ENCODE measurements at places on chromosomes 5 and 9.
A peak's percentile ranks its signal among the peaks of the same experiment; 100 is the strongest.

DNA sequence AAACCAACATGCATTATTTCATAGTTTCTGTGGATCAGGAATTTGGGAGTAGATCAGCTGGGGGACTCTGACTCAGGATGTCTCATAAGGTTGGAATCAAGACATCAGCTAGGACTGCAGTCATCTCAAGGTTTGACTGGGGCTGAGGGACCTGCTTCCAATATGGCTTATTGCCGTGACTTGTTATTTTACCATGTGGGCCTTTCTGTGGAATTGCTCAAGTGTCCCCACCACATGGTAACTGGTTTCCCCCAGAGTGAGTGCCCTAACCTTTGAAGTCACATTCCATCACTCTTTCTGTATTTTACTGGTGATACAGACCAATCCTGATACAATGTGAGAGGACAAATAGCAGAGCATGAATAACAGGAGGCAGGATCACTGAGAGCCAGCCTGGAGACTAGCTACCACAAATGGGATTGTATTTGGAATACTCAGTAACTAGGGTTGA lies 70.2 kb upstream of the ELL2 start:
- DNase-seq: no peak

GRCh38 chr9:117691367-117691766 lies 12.8 kb upstream of the TLR4 start:
- no peak for DNase-seq

DNA sequence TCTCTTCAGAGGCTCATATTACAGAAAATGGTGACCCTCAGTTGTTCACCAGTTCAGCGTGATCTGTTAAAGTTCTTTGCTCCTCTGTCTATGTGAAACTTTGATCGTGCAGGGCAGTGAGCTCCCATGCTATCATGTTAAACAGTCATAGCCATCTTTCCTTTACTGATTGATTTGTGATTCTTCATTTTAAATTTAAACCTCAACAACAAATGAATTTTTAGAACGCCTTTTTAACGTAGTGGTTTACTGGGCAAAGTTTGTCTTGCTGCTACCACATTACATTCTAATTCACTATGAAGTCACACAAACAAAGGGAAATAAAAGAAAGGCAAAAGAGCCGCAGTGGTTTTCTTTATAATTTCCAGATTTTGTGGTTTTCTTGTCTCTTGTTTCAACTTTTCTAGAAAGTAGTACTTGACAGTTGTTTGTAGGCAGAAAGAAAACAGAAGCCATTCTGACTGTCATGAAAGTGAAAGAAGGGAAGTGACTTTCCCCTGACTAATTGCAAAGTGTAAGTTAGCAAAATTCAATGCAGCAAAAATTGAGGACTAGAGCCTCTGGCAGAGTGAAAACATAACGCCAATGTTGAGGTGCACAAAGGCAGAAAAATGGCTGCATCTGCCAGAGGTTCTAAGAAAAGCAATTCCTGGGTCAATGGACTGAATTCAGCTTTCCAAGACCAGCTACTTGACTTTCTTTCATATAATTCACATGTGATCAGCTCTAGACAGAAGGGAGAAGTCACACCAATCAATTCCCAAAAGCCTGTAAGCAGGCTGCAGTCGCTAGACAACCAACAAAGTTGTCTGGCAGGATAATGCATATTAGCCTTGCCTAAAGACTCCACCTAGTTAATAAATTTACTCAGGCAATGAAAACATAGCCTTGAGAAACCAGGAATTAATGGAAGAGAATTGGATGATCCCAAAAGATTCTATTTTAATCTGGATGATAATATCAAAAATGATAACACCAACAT lies 7.1 kb upstream of the IFNA6 start:
- DNase-seq: peak; percentile 16

DNA sequence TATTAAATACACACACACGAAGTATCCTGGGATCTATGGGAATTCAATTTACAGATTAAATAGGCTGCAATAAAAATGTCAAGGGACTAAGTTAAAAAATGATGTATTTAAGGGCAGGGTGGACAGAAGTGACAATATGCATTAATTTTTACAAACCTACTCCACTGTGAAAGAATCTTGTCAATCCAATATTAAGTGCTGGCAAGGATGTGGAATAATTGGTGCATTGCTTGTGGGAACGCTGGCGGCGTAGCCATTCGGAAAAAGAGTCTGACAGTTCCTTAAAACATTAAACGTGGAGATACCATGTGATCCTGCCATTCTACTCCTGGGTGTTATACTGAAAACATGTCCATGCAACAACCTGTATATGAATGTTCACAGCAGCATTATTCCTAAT lies 4.2 kb downstream of the CDC14B start:
- DNase-seq: no peak

GRCh38 chr5:89087551-89088318 lies 204.8 kb upstream of the MEF2C start:
- DNase-seq: no peak

DNA sequence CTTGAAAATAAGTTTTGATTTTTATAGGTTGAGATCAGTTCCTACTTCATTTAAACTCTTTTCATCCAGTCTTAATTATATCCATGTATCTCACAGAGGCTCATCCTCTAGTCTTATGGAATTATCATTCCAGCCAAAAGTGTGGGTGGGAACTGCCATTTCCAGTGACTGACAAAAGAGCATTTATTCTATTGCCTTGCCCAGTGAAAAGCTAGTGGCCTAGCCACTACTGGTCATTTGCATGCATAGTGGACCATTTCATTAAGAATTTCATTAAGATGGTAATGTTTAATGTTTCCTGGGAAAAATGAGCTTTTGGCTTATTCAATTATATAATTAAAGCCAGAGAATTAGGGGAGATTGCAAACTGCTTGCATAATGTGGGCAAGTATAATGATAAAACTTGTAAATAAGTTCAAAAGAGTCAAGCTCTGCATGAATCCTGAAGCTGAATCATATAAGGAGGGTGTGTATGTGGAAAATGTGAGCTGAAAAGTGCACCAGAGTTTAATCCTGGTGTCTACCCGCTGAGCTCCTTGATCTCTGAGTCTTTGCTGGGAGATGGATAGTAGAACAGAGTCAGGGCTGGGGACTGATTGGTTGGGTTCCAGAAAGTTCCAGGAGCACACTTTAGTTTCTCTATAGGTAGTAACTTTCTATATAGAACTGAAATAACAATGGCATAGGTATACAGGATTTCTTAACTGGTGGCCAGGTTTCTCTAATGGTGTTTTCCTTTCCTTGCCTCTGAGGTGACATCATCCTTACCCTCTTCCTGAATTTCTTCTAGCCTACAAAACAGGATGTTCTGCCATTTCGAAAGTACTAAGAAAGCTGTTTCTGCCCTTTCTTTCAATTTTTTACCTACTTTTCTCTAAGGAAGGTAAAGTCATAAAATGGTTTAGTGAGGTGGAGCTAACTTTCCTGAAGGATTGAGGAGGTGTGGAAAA lies 78.5 kb downstream of the KIF4B start:
- DNase-seq: no peak

GRCh38 chr5:71937921-71938698 lies 169.2 kb upstream of the MAP1B start:
- no peak for DNase-seq

- no peak for DNase-seq
Observed at GRCh38 chr9:7823651-7824050, 24.1 kb upstream of the DMAC1 start.

DNA sequence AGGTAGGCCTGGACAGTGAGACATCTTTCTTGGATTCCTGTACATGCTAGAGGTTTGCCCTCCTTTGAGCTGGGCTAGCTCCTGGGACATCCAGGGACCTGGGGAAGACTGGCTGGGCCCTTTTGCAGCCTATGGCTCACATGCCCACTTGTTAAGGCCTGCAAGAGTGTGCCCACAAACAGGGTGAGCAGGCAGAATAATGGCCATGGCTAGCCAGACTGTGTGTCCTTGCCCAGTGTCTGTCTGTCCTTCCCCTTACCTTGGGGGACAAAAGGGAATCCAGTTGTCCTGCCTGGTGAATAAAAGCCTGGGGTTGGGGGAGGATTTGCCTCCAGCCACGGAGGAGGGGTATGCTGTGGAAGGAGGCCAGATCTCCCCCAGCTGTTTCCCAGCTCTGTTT lies 13.0 kb upstream of the CXXC5 start:
- DNase-seq: no peak

GRCh38 chr5:100780376-100780870 lies 122.7 kb downstream of the ST8SIA4 start:
- no peak for DNase-seq

Data from stimulated activated CD4-positive, alpha-beta T cell treated with anti-CD3 and anti-CD28 coated beads, Interleukin-1b, Interleukin-23, amount 100 ng/mL, for 48 hours (primary cell).